ENCODE measurements at places on chromosomes 5 and 9.

- no peak for DNase-seq
Measured at GRCh38 chr5:138757061-138757776, 4.0 kb downstream of the CTNNA1 start.

GRCh38 chr9:99905833-99906402 is 536 bp upstream of the STX17 start:
- no peak for DNase-seq

DNA sequence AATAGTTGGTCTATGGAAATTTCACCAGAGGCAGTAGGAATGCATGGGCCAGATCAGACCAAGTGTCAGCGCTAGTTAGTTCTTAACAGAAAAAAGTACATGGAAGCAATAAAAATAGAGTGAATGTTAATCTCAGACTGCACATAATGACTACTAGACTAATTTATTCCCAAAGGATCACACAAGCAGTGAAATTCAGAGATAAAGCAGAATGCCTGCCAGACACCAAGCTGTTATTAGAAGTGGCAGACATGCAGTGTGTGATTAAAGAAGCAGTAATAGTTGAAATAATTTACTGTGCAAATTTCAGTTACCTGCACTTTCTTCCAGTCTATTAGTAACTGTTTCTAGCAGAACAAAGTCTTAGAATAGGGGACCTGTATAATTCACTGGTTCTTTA is 1024.2 kb downstream of the CDH9 start:
- no peak for DNase-seq

GRCh38 chr9:36922548-36922947 is 111.5 kb downstream of the PAX5 start:
- no peak for DNase-seq

DNA sequence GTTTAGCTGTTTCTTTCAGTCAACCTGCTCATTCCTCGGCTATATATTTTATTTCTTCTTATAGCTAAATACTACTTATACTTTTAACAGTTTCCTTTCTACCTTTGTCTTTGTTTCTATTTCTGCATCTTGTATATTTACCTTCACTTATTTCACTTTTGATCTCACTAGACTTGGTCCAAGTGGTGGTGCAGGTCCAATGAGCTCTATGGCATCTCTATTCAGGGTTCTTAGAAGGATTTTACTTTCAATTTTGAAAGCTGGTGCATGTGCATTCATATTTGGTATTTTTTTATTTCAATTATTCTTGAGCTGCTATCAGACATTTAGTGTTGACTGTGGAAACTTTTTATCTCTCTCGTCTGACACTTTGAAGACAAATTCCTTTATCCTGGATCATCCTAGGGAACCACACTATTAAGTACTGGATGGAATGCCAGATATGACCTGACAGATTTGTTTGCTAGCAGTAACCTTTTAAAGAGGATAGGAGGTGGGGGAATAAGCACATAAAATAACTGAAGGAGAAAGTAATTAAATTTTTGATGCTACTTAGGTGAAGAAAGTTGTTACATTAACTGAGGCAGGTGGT is 123.1 kb upstream of the PJA2 start:
- DNase-seq: no peak

GRCh38 chr5:91098541-91098940 is 284.6 kb downstream of the ARRDC3 start:
- peak; percentile 46 for DNase-seq

DNA sequence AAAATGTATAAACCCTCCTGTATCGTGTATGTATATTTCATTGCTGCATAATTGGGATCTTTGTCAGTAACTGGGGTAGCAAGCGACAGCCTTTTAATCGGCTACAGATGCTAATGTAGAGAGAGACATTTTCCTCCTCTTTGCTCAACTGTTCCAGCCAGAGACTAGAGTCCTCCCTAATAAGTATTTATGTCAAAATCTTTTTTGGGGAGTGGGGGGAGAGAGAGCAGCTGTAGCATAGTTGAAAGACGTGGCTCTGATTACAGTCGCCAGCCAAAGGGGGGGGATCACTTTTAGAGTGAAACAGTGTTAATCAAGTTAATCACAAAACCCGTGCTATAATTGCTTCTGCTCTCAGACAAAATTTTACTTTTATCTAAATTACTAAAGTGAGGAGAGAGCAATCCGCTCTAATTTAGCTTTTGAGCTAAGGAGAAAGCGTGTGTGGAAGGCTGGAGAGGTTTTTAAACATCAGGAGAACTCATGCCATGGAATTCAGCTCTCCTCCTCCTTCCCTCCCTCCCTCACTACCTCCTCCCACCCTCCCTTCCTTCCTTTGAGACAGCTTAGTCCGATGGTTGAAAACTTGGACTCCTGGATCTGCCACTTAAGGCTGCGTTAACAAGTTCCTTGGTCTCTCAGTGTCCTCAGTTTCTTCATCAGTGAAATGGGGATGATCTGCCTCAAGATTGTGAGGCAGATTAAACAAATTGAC is 87.3 kb upstream of the ZNF618 start:
- no peak for DNase-seq

DNA sequence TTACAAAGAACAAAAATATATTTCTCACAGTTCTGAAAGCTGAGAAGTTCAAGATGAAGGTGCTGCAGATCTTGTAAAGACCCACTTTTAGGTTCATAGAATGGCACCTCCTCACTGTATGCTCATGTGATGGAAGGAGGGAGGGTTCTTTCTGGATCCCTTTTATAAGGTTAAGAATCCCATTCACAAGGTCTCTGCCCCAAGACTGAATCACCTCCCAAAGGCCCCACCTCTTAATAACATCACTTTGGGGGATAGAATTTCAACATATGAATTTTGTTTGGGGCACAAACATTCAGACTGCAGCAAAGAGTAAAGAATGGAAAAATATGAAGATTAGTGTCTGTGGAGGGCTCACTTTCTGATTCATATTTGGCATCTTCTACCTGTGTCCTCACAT is 77.1 kb upstream of the PRR16 start:
- no peak for DNase-seq

DNA sequence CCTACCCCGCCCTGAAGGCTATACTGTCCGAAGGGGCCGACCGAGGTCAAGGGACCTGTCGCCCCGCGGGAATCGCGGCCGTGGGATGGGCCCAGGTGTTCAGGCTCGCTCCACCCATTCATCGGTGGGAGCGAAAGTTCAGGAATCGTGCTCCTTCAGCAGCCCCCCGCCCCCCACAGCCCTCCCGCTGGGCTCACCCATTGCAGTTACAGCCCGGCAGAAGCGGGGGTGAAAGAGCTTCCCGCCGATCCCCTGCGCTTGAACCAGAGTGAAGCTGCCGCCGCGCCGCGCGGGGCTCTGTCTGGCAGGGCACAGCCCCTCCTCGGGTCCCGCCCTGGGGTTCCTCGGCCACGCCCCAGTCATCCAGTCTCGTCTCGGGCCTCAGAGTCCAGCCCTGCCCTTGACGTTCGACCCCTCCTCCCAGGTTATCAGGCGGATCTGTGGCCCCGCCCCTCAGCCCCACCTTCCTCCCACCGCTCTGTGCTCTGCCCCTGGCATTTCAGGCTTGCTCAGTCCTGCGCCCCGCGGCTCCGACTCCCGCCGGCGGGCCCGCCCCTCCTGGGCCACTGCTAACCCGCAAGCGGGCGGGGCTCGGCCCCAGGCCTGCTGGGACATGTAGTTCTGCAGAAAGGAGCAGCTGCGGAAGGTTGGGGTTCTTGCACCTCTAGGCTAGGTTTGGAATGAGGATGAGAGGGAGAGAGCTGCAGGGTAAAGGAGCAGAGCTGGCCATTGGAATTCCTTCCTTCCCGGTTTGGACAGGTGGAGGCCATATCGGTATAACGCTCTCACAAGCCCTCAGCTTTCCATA is at the start of gene MYORG:
TSS of gene MYORG (minus strand) at position 303 of the 808 bp plus-strand sequence. CDS start 3,955 bp downstream, outside the sequence.
- peak; percentile 77 for DNase-seq

DNA sequence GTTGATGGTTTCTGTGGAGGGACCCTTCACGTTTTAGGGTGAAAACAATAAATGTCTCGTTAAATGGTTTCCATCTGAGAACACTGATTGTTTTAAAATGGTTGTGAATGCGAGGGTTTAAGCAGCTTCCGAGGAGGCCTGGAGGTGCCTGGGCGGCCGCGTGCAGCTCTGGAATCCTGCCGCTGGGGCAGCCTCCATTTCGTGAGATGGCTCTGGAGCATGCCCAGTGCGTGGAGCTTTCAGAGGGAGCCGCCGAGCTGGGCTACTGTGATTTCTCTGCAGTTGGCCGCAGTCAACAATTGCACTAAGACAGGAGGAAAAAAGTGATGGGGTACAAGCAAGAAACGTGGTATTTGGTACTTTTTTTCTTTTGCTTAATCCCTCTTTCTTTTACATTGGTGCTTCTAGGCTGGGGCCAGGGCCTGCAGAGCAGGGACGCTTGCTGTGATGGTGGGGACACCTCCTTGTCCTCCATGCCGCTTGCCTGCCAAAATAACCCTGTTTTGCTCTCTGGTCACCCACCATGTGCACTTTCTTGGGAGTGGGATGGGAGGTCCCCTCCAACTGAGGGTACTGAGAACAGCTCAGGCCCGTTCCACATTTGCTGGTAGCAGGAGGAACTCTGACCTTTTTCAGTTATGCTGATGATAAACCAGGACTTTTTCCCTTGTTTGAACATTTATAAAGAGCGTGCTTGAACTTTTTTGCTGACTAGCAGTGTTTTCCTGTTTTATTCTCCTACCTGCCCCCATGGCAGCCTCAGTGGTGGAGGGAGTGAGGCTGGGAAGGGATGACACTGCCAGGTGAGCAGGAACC is 47.1 kb downstream of the EHMT1 start:
- peak; percentile 56 for DNase-seq

DNA sequence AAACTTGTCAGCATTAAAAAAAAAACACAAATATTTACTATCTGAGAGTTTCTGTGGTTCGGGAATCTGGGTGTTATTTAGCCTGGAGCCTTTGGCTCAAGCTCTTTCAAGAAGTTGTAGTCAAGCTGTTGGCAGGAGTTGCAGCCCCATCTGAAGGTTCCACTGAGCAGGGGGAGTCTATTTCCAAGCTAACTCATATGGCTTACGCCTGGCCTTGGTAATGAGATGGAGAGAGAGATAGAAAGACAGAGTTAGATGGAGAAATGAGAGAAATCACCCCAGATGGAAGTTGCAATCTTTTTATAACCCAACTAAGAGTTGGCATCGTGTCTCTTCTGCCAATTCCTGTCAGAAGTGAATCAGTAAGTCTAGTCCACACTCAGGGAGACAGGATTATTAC is 1075.2 kb upstream of the SEMA6A start:
- DNase-seq: no peak

GRCh38 chr9:93181672-93182435 is 2.1 kb upstream of the WNK2 start:
- DNase-seq: no peak

DNA sequence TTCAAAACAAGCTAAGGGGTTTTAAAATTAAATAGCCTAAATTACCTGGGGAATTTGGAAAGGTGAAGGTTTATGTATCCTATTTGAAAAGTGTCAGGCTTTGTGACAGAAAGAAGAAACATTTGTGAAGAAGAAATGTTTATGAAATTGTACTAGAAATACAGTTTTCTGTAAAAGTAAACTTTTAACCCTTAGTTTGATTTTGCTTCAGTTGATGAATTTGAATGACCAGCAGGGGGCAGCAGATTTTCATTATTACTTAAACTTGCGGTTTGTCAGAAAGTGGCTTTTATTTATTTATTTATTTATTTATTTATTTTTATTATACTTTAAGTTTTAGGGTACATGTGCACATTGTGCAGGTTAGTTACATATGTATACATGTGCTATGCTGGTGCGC is 58.1 kb downstream of the NNT start:
- DNase-seq: peak; percentile 55

DNA sequence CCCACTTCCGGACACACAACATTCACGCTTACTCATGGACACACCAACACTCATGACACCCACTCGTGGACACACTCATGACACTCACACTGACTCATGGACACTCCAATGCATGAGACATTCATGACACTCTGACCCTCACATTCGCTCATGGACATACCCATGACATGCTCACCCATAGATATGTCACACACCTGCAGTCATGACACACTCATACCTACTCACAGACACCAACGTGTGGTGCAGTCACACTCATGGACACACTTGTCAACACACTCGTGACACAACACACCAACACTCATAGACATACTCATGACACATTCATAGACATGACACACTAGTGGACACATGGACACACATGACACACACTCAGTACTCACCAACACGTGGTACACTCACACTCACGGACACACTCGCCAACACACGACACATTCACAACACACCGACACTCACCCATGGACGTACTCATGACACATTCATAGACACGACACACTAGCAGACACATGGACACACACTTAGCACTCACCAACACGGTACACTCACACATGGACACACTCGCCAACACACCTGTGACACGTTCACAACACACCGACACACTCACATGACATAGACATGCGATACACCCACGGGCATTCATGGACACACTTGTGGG is 73.4 kb downstream of the PHF2 start:
- no peak for DNase-seq

DNA sequence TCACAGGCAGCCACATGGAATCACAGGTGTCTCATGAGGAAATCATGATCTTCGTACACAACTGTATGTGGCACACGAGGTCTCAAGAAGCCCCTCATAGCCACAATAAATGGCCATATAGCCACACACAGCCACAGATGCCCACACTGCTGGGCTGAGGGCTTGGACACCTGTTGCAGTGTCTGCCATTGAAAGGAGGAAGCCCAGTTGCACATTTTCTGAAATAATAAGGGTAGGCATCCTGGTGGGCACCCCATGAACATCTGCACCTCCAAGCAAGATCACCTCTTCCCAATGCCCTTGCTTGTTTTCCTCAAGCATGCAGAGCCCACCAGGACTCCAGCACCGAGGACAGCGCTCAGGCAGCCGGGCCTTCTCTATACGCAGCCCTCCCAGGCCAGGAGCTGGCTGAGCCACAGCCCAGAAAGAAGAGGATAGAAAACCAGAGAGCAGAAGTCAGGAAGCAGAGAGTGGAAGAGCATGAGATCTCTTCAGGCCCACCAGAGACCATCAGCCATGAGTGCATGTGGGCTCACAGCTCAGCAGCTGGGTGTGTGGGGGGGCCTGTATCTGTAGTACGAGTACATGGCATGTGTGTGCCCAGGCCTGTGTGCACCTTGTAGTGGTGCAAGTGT is 1.0 kb upstream of the ACSL6 start:
- peak; percentile 51 for DNase-seq

- no peak for DNase-seq
Measured at GRCh38 chr5:131357739-131358561, 94.1 kb downstream of the CDC42SE2 start.

GRCh38 chr5:80559244-80559643 is 10.8 kb downstream of the ANKRD34B start:
- DNase-seq: no peak

GRCh38 chr5:72036951-72037350 is 70.3 kb upstream of the MAP1B start:
- DNase-seq: no peak

GRCh38 chr5:160240350-160240749 is 11.0 kb downstream of the FABP6 start:
- DNase-seq: no peak

DNA sequence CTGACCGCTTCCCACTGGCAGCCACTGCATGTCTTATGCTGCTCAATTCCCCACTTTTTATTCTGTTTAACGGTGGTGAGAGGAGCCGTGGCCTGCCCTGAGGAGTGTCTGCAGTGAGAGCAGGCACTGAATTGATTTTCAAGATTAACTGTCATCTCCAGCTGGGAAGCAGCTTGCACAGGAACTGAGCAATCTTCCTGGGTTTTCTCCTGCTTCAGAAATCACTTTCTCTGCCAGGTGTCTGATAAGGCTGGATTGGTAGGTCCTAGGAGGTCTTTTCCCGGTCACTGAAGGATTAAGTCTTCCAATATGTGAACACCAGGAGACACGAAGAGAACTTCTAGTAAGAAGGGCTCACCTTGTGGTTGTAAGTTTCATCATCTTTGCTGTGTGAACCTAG is 181.1 kb upstream of the RAD23B start:
- DNase-seq: no peak

GRCh38 chr5:11510889-11511288 is 393.4 kb downstream of the CTNND2 start:
- DNase-seq: no peak
